ENCODE measurements at places on chromosomes 11 and 22.

GRCh38 chr11:45384711-45385241 lies 98.6 kb upstream of the SYT13 start:
- no peak for DNase-seq

DNA sequence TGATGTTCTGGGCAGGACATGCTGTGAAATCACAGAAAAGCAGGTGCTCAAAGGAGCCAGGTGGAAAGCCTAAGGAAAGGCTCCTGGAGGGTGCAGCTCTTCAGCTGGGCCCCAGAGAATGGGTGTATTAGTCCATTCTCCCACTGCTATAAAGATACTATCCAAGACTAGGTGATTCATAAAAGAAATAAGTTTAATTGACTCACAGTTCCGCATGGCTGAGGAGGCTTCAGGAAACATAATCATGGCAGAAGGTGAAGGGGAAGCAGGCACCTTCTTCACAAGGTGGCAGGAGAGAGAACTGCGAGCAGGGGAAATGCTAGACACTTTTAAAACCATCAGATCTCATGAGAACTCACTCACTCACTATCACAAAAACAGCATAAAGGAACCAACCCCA lies 43.1 kb upstream of the DEUP1 start:
- no peak for DNase-seq

DNA sequence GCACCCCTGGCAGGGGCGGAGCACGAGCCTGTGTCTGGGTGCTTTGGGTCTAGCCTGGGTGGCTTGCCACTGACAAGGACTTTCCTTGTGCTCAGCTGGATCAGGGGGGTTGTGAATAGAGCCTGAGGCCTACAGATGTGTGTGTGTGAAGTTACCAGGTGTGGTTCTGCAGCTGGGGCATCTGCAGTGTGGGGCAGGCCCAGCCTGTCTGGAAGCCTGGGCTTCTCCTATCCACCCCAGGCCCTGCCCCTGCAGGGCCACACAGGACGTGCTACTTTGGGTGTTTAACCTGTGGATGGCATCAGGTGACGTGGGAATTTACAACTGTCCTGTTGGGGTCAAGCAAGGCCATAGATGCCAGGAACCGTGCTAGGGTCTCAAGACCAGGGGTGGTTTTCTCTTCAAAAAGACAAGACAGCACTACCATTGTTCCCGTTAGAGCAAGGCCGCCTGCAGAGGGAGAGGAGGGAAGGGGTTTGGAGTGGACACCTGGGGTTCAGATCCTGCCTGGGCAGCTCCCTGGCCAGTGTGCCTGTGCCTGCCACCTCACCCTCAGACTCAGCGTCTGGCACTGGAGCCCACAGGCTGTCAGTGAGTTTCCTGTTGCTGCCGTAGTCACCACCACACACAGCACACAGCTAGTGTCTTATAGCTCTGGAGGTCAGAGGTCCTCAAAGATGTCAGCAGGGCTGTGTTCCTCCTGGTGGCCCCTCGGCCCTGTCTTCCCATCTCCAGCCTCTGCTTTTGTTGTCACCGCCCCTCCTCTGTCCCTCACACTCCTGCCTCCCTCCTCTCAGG lies 31.6 kb downstream of the CTTN start:
- DNase-seq = no peak

- DNase-seq = no peak
Observed at GRCh38 chr11:2664376-2664775, 35.4 kb downstream of the KCNQ1OT1 start.

DNA sequence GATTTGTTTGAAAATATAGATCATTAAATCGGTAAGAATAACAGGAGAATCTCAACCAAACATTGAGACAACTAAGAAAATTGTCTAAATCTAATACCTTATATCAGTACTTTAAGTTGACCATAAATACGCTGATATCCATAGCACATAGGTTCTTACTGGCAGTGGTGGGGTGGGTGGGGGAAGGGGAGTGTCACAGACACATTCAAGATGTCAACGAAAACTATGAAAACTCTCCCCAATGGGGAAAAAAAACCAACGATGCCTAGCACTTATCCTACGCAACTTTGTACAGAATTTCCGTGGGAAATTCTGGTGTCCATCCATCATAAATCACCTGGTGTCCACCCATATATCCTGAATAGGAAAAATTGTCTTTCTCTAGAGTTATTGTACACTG lies 6.2 kb downstream of the GRAP2 start:
- no peak for DNase-seq

- peak; percentile 69 for DNase-seq
Observed at GRCh38 chr22:36374603-36375024, 13.2 kb downstream of the MYH9 start.

GRCh38 chr11:111674941-111675340 lies 72.7 kb downstream of the SIK2 start:
- no peak for DNase-seq

DNA sequence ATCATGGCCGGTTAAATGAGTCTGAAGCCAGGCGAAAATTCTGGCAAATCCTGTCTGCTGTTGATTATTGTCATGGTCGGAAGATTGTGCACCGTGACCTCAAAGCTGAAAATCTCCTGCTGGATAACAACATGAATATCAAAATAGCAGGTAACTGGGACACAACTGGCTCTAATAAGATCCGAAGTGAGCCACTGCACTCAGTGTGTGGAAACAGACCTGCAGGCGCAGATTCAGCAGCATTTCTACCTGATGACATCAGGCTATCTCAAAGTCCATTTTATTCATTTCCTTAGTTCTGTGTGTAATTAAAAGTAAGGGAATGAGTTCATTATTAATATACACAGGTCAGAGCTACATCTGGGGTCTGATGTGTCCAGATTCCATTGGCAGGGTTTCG lies 78.2 kb downstream of the PPP2R1B start:
- no peak for DNase-seq
